ENCODE measurements at places on chromosomes 1 and 21.

DNA sequence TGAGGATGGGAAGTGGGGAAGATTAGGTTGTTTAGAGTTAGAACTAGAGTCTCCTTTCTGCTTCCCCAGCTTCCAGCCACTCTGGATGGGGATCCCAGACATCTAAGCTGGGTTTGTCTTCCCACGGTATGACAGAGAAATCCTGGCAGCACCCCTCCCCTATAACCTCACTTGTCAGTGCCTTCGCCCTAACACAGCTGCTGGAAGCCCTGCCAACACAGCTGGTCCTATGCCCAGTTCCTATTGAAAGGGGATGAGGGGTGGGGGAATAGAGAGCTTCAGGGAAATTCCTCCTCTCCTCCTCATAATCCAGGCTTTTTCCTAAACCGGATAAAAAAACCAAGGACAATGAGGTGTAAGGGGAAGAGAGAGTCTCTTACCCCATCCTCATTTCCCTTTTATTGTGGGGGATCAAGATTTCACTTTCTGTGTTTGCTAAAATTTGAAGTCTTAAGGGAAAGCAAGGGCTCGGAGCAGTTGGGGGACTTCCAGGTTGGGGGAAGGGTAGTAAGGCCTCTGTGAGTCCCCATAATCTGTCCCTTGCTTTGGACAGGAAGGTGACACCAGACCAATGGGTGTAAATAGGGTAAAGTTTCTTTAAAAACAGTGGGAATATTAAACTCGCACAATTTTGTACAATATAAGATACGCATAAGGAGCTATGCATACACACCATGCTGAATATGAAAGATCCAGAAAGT is 590 bp downstream of the TMOD4 start:
- DNase-seq = no peak

DNA sequence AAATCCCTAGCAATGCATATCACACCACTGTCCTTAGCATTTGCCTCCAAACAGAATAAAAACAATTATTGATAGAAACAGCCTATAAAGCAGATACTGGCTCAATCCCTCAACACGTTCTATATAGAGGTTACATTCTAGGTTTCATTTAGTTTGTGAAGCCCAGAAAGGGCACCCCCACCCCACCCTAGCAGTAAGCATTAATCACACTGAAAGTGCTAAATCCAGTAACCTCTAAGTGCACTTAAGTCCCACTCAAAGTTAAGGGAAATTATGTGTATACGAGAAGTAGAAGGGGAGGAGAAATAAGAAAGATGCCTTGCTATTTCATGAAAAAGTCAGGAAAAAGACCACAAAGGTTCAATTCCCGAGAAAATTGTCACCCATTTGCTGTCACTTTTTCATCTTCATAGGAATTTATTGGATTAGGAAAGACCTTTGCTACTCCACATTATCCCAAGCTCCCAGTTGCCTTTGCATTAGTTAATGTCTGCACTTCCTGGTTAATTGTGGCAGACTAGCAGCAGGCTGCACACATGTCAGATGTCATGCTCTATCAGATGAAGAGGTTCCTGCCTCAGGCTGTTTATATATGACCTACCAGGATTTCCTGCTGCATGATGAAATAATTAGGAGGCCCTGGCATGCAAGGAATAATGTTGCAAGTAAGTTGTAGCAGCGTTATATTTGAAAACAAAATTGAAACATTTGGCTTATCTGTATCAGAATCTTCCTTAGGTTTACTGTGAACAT is 54.5 kb upstream of the LHX8 start:
- DNase-seq = no peak

DNA sequence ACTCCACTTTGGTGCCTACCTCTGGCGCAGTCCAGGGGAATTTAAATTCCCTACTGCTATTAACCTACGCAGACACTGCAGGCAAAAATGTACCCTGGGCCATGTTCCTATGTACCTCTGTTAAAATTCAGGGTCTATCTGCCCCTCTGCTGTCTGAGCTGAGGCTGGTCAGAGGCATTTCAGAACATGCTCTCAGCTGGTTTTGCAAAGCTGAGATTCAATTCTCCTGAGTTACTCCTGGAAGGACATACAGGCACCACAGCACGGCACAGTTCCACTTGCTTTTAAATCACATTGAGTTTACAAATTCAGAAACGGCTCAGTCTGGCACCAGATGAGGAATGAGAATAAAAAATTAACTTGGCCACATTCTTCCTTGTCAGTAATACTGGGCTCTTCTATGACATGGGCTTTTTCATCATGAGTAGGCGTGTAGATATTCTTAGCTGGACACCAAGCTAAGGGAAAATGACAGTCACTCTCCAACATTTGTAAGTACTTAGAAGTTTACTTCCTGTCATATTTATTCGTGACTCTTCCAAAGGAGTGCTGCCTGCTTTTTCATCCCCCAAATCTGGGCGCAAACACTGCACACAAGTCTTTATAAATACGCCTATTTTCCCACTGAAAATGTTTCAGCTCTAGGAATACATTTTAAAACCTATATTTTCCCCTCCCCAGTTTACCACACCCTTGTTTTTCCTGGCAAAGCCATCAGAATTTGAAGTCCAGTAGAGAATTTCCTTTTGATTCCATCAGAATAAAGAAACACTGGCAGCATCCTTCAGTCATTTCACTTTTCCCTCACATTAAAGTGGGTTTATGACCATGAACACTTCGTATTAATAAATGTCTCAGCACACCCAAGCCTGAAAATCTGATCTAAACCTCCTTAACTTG is 1.9 kb downstream of the C1orf198 start:
- no peak for DNase-seq

DNA sequence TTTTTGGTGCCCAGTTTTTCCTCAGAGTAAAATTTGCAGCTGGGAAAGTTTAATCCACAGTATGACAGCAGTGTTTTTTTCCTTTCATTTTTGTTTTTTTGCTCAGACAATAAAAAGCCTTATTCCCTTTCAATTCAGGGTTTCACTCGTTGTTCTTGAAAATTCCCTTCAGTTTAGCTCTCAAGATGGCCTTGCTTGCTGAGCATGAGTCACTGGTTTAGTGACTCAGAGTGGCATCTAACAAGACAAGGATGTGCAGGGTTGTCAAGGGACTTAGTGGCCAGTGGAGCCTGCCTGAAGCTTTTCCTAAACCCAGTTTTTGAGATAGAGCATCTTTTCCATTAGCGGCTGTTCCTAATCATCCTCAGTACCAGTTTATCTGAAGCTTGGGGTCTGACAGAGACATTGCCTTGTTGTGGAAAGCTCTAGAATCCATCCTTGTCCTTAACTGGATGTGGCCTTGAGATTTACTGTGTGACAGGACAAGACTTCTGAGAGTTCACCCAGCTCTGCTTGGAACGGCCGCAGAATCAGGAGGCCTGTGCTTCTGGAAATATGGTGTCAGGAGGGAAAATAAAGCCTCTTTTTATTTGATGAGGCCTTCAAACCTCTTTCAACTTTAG is 48.4 kb upstream of the DNAJC6 start:
- no peak for DNase-seq

DNA sequence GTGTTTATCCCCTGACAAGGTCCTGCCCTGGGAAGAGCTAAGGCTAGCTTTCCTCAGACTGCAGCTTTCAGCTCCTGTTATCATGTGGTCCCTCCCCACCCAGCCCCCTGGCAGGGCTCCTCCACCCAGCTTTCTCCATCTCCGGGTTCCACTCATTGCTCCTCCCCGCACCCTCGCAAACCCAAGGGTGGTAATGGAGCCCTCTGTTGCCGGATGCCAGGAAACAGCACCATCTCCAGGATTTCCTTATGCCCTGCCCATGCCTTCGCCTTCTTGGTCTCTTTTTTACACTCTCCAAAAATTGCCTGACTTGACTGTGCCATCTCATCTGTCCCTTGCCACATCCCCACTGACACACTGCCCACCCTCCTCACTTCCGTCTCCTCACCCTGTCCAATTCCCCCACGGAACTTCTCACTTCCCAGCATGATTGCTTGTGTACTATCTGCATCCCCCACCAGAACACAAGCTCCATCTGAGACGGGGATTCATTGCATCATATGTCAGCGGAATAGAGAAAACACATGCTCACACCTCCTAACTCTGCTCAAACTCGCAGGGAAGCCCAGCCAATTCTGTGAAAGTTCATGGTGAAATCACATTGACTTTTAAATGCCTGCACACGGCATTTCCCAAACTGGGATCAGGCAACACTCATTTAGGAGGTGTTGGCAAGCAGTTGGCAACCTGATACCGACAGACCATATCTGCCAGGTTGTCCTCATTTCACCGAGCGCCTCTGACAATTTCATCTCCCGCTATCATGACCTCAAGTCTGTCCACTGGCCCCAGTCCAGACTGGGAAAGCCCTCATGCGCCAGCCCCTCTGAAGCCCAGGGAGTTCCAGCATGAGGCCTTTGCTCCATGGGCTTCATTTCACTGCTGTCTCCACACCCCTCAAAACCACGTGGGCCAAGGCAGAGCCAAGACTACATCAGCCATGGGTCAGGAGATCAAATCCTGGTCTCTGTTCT is 201.1 kb downstream of the MATN1 start:
- no peak for DNase-seq

GRCh38 chr1:61186753-61187152 is 104.4 kb downstream of the NFIA start:
- no peak for DNase-seq

DNA sequence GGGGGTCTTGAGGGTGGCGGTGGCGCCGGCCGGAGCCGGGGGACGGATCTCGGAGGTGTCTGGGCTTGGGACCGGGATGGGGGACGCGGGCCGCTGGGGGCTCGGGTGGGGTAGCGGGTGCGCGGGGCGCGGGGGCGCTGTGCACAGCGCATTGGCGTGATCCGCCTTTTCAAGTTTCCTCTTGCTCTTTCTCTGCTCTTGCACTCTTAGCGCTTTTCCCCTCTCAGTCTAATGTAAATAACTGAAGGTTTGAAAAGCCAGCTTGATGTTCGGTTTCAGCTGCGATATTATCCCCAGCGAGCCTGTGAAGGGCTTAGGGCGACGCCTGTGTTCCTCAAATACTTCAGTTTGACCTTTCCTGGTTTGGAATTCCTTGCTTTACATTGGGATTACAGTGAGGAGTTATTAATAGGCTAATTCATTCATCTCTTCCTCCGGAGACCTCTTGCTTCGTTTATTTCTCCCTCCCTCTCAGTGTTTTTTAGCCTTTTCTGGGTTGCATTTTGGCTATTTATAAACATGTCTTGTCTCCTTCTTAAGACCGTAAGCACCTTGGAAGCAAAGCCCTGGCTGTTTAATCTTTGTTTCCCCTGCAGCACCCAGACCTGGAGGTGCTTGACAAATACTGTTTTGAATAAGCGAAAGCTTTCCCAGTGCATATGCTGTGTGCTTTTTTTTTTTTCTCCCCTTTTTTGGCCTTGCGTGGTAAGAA is 693 bp downstream of the RAB4A start:
- peak; percentile 45 for DNase-seq

DNA sequence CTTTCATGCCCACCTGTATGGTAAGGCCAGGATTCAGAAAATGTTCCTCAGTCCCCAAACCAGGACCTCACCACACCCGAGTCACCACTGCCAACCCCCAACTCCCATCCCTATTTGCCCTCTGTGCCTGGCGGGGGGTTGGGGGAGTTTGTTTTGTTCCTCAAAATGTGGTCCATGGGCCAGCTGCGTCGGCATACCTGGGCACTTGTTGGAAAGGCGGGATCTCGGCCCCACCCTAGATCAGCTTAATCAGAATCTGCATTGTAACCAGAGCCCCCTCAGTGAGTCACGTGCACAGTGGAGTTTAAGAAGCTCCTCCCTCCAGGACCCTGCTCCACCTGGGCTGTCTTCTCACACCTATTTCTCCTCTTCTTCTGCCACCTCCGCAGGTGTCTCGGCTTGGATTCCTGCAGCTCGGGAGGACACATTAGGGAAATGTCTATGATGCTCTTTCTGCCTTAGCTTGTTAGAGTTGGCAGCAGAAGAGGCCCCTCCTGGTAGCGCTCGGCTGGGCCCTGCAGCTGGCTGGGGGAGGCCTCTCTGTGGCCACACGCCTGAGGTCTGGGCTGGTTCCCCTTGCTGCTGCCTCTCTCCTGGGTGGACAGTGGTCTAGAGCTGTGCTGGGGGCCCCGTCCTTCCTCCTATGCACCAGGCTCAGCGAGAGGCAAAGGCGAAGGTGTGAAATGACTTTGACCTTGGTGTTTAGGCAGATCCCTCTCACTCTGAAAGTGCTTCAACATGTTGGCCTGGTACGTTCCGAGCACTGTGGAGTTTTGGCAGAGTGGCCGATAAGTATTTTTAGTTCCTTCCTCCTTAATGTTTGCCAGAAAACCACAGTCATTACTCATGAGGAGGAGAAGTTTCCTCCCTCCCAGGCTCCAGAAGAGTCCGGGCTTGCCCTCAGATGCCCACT is 41.8 kb upstream of the CAMTA1 start:
- no peak for DNase-seq

DNA sequence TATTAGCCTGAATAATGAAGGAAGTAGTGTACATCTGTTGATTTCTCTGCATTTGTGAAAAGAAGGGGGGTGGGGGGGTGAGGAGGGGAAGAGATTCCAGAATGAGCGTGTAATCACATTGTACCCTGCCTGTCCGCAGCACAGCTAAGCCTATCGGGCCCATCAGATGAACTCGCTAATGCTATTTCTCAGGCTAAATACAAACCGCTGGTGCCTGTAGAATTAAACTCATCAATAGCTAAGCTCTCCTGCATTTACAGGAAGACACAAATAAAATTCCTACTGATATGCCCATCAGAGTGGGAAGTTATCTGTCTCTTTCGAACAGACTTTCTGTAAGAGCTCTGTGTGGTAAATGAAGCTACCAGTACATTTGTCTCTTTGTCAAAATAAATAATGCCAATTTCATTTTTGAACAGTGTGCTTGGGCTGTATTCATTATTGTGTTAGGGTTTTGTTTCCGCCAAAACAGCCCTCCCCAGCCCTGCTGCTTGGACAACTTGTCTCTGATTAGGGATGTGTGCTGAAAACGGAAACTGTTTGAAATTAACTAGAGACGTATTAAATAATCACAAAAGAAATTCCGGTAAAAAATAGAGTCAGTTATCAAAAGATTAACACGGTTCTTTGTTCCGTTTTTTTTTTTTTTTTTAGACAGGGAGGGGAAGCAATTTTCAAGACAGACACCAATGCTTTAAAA is 305.4 kb downstream of the TTLL7 start:
- DNase-seq = no peak

GRCh38 chr21:40837456-40837855 is 9.5 kb downstream of the DSCAM start:
- no peak for DNase-seq

GRCh38 chr1:13616234-13616633 is 32.6 kb downstream of the PDPN start:
- no peak for DNase-seq

GRCh38 chr1:76724816-76725215 is 142.5 kb upstream of the ST6GALNAC5 start:
- DNase-seq = no peak

DNA sequence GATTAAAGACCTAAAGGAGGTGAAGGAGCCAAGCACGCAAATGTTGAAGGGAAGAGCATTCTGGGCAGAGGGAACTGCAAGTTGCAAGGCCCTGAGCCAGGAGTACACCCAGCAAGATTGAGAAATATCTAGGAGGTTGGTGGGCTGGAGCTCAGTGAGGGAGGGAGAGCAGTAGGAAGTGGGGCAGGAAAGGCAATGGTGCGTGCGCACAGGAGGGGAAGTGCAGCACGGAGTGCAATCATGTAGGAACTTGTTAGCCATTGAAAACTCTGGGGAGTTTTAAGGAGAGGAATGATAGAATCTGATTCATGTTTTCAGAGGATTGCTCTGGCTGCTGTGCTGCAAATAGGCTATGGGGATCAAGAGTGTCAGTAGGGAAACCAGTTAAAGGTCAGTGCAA is 13.2 kb upstream of the IGSF3 start:
- DNase-seq = no peak

- DNase-seq = no peak
Observed at GRCh38 chr1:209607795-209608178, 24.3 kb downstream of the CAMK1G start.

All from activated naive CD4-positive, alpha-beta T cell treated with anti-CD3 and anti-CD28 coated beads, Interleukin-2, amount 50 U/mL, for 16 hours (primary cell).